ENCODE measurements at places on chromosomes 3 and 15.

GRCh38 chr3:44120721-44121582 lies 120.7 kb upstream of the TOPAZ1 start:
- DNase-seq: peak; percentile 13

- DNase-seq: no peak
These were observed 1025.4 kb downstream of the FHIT start for GRCh38 chr3:60225848-60226247.

GRCh38 chr3:181782306-181782954 lies 70.7 kb downstream of the SOX2 start:
- peak; percentile 1 for DNase-seq

DNA sequence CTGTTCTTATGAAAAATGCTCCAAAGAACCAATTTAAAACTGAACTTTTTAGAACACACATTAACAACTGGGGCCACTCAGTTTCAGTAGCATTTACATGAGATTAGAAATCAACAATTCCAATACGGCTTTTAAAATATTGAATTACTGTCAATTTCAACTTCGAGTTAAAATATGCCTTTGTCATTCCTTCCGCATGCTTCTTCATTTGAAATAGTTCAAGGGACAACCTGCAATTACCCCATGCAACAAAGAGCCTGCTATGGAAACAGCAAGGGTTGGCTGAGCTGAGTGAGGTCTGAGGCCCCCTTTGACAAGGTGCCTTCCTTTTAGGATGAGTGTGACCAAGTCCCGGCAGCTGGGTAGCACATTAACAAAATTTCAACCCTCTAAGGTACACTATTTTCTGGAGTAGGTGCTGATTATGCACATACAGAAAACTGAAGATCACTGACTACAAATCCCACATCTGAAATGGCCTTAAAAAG lies 11.6 kb downstream of the PDCD10 start:
- no peak for DNase-seq

GRCh38 chr3:17118771-17119170 lies 234.0 kb downstream of the PLCL2 start:
- DNase-seq: no peak

DNA sequence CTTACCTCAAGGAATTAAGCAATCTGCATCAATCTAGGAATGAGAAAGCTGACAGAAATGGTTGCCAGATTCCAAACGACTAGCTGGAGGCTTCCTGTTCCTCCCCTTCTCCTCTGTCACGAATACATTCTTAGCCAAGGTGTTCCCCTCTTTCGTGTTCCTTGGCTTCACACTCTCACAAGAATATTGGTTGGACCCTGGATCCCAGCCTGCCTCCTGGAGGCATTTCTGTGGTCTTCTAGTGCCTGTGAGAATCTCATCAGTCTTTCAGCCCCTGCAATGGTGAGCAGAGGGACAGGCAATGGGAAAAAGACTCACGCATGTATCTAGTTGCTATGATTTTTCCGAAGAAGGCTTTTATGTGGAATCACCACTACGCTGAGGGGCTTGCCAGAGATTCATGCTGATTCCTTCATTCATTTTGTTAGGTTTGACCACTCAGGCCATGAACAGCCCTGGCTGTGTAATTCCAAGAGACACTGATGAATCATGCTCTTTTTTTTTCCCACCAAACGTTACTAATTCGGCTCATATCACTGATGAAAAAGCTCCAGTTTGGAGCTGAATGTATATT lies 1.6 kb upstream of the P3H2 start:
- peak; percentile 65 for DNase-seq

DNA sequence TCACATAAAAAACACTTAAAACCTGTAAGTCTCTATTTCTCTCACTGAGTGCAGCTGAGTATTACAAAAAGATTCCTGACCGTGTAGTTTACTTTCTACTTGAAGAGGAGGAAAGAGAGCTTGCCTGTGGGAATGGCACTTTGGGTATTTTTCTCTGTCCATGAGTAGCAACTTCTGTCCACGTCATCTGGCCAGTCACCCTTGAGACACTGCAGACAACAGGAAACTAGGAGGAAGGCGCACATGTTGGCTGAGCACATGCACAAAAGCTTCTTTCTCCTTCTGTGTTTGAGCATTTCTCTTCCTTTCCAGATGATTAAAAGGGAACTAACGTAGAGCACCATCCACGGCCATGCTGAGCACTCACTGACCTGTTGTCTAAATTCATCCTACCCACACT lies 19.7 kb downstream of the STARD5 start:
- DNase-seq: peak; percentile 51

DNA sequence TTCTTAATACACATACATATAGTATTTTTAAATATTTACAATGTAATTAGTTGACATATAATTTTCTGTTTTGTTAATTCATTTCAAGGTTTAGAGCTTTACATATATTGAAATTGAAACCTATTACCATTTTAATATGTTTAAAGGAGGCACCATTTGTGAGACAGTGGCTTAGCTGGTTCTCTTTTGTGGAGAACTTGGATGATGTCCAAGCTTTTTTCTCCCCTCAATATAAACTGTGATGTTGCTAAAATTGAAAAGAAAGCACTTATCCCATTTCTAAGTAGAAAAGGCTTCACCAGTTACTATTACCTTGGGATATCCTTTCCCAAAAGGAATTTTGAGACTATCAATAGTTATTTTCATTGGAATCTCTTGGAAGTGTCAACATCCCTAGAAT lies 707.2 kb downstream of the NTRK3 start:
- no peak for DNase-seq

DNA sequence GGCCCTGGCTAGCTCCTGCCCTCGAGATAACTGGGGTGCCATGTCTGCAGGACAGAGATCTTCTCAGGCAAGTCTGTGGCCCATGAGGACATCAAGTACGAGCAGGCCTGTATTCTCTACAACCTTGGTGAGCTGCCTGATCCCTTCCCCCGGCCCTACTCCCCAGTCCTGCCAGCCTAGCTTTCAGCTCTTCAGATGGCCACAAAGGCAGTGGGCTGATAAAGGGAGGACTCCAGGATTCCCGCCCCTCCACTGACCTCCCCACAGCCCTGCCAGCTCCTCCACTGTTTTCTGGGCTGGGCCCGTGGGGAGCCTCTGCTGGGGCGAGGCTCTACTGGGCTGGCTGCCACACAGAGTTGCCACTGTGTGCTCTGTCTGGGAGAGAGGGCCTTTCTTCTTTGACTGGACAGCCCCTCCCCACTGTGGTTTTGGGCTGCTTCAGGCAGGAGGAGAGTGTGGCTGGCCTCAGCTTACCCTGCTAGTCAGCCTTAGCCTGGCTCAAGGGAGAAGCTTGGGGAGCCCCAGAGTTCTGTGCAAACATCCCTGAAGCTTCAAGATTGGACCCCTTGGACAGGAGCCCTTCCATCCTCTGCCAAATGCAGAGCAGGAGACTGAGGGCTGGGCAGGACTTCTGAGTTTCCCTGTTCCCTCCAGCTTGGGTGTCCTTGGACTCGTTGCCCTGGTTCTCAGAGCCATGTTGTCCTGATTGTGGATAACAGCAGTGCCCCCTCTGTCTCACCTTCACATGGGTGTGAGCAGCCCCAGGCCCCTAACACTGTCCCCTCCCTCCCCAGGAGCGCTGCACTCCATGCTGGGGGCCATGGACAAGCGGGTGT lies 24.4 kb downstream of the PTPN23 start:
- no peak for DNase-seq

DNA sequence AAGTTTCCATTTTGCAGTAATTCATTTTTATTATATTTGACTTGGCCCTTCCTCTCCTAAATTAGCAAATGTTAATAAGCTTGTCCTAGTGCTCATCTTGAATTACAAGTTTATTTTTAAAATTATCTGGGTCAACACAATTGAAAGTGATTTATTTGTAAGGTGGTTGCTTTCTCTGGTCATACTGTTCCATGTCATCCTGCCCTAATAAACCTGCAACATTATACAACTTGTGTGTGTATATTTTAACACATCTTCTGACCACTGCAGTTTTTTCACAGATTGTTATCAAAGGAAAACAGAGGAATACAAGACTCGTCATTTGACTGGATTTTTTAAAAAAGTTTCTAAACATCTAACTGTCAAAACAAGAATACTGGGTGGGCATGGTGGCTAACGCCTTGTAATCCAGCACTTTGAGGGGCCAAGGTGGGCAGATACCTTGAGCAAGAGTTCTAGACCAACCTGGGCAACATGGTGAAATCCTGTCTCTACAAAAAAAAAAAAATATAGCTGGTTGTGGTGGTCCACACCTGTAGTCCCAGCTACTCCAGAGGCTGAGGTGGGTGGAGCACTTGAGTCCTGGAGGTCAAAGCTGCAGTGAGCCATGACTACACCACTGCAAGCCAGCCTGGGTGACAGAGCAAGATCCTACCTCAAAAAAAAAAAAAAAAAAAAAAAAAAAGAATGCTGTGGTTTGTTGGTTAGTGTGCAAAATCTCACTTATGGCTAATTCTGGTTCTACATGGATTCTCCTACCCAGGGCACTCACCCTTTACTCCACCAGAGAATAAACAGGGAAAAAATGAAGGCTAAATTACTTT lies 5.0 kb upstream of the LRRFIP2 start:
- DNase-seq: no peak

GRCh38 chr3:18423401-18424212 lies 1.5 kb downstream of the SATB1 start:
- peak; percentile 31 for DNase-seq

GRCh38 chr3:134840459-134840858 lies 45.4 kb downstream of the EPHB1 start:
- DNase-seq: no peak

- DNase-seq: no peak
These were observed 184.2 kb downstream of the CHL1 start for GRCh38 chr3:380801-381200.

GRCh38 chr3:140097874-140098635 lies 163.1 kb downstream of the CLSTN2 start:
- no peak for DNase-seq

DNA sequence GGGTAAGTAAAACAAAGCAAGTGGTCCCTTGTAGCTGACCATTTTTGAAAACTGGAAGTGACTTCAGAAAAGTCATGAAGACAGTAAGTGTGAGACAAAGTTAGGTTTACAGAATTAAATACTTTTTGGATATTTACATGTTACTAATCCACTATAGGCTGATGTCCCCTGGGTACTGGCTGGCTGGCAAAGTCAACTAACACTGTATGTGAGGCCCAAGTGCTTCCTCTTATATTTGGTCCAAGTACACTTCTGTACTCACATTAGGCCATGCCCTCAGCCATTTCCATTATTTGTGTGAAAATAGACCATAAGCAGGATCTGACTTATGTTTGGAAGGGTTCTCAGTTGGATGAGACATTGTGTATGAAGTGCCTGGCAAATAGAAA lies 5.5 kb upstream of the LEKR1 start:
- DNase-seq: no peak

DNA sequence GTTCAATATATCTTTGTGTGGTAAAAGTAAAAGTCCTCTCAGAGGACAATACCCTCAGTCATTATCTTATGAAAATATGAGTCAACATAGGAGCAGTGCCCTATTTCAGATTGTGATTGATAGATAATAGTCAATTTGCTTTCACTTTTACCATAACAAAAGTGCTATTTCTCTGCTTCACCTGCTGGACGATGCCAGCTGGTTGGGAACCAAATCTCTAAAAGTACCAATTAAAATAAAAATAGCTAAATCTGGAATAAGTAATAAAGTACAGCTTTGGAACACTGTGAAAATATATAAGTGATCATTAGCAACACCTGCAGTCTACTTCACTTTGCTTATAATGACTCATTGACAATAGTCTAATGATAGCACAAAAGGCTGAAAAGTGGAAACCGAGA lies 390.3 kb upstream of the AGTR1 start:
- no peak for DNase-seq

All from EL (cell line).